ENCODE measurements at places on chromosomes 12 and 14.

DNA sequence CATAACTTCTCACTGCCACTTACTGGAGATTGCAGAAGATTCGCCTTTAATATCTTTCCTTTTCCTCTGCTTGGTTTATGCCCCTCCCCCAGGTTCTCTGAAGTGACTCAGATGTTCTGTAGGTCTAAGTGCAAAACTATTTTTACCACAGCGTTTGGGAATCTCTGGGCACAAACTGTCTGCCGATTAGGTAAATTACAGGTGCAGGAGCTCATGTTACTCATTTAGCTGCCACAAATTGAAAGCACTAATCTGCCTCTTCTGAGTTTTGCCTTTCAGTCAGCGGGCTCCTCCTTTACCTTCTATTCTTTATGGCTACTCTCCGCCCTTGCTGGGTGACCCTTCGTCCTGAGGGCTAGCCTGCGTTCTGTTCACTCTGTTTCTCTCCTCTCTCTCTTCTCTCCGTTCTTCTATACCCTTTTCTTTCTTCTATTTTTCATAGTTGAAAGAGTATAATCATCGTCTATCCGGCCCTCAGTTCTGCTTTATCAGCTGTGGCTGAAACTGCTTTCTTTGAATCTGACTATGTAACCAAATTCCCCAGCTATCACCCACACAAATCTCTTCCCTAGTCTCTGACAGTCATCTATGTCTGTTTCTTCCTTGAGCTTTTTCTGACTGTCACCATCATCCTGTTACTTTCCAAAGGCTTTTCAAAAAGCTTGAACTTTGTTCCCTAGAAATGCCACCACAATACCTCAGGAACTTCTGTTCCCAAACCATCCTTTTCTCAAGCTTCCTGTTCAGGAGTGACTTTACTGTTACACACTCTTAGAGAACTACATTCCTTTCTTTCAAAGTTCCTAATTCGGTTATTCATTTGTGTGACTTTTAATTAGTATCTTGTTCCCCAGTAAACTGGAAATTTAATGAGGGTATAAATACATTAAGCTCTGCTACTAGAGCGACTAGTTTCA lies 4.3 kb upstream of the MYF6 start:
- DNase-seq: peak; percentile 82

DNA sequence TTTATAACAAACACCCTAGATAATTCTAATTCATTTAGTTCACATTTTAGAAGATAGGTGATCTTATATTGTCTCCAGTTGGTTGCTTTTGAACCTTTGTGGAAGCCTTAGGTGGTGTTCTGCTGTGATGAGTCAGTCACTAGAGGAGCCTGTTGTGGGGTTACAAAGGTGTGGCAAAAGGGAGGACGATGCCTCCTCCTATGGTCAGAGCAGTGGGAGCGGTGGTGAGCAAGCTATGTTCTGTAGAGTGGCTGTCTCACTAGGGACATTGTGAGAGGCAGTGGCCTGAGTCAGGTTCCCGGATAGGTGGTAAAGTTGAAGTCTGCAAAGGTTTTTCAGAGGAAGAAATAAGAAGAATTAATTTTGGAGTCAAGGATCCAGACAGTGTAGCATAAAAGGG lies 71.6 kb upstream of the USP44 start:
- DNase-seq: no peak

DNA sequence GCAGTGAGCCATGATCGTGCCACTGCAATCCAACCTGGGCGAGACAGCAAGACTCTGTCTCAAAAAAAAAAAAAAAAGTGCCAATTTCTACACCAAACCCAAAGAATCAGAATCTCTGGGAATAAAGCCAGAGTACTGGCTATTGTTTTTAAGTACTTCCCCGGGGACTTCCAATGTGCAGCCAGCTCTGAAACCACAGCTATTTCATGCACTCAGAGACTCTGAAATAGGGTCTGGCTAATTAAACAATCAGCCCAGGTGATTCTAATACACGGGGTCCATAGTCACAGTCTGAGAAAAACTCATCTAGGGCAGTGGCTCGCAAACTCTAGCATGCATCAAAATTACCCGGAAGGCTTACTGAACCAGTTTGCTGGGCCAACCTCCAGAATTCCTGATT lies 56.3 kb downstream of the SIX6 start:
- peak; percentile 88 for DNase-seq

- DNase-seq: peak; percentile 35
Measured at GRCh38 chr12:53751336-53752191, at the start of gene CISTR. Gene CISTR, minus strand, starts transcription at chr12:53751979.

DNA sequence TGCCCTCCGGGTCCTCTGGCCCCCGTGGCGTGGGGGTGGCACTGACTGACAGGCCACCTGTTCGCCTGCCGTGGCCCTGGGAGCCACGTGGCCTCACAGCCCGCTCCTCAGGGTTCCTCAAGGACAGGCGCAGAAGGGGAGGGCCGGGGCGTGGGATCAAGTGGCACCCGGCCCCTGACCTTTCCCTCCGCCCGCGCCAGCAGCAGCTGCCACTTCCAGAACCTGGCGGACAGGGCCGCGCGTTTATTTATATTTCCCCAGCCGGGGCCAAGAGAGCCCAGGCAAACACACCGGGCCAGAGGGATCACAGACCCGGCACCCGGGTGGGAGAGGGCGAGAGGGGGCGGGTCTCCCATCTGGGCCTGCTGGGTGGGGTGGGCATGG lies 92.6 kb downstream of the RFLNA start:
- DNase-seq: peak; percentile 46

DNA sequence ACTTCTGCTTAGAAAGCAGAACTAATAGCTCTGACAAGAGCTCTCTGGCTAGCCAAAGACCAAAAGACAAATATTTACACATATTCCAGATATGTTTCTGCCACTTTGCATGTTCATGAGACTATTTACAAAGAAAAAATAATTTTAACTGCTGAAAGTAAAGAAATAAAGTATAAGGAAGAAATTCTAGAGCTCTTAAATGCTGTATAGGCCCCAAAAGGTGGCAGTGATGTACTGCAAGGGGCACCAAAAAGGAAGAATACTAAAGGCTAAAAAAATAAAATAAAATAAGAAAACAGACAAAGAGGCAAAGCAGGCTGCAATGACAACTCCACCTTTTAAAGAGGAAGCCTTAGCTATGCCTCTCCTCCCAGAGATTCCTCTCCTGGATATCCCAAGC lies 23.0 kb downstream of the KLRK1 start:
- DNase-seq: peak; percentile 63

GRCh38 chr12:48819986-48820725 lies 1.9 kb downstream of the CACNB3 start:
- no peak for DNase-seq

DNA sequence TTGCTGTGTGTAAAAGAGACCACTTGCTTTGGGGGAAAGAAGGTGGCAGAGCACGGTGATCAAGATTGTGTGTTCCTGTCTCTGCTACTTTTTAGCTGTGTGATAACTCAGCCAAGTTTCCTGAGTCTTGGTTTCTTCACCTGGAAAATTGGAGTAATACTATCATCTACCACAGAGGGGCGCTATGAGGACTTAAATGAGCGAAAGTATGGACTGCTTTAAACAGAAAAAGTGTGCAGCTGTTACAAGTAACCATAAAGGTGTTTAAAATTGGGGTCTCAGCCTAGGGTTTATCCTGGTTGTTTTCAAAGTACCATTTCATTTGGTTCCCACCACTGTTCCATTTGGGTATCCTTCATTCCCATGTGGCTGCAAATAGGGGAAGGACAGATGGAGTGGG lies 65.9 kb upstream of the WSCD2 start:
- peak; percentile 34 for DNase-seq

Data from GM23248 (cell line).